Spleen (tissue), 13 donors: ENCODE measurements at places on chromosomes 3 and 15.

- DNase-seq: no peak
Observed at GRCh38 chr3:21436835-21437234, 314.2 kb downstream of the ZNF385D start.

GRCh38 chr15:101191242-101191641, 60.6 kb downstream of the CHSY1 start:
- no peak for DNase-seq

- no peak for DNase-seq
Observed at GRCh38 chr3:120443626-120444123, 7.1 kb downstream of the FSTL1 start.

GRCh38 chr3:151562891-151563290, 102.0 kb upstream of the IGSF10 start:
- DNase-seq: no peak

DNA sequence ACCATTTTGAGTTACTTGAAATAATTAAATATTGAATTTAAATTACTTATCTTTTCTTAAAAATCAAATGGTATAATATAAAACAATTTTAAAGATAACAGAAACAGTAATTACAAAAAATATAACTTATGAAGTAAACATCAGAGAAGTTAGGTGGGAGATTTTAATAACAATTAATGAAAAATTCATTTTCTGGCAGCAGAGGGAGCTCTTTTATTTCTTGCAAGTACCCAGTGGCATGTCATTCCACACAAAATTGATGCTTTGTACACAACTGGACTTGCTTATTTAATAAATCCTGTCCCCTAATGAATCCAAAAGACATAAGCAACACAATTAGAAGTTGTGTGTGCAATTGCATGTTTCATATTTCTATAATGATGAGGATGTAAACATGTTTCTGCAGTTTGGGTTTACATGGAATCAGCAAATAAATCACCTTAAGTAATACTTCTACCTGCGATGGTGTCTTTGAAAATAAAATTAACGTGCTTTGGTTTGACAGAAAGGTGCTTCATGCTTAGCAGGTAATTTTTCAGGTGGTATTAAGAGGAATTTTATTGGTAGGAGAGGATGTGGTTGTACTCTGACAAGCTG, 861.3 kb downstream of the ZPLD1 start:
- no peak for DNase-seq

- DNase-seq: no peak
Observed at GRCh38 chr3:8520816-8521403, 19.3 kb downstream of the LMCD1 start.

DNA sequence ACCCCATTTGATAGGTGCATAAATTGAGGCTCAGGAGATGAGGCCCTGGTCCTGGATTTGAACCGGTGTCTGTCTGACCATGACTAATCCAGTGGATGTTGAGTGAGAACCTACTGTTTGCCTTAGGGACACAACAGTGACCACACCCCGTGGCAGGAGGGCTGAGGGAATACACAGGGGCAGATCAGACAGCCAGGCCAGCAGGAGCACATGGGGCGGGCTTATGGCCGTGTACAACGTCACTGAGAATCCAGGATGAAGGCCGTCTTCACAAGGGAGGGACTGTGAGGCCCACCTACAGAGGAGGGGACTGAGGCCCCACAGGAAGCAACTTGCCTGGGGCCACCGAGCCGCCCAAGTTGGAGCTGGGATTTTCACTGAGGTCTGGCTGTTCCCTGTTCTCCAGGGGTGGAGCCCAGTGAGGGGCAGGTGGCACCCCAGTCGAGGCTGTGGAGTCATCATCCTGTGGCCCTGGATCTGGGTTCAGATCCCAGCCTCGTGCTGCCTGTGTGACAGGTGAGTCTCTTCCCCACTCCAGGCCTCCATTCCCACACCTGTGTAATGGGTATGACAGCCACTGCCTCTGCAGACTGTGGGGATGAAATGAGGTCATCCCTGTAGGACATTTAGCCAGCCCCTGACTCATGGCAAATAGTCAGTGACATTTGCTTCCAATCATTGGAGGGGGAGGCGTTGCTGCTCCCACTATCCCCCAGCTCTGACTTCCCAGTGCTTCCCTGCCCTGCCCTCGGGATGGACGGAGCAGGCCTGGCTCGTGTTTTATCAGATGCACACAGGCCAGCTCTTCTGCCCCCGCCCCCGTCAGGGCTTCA, 6.3 kb upstream of the PLXND1 start:
- DNase-seq: no peak

- DNase-seq: no peak
Observed at GRCh38 chr3:71066849-71067261, 516.7 kb downstream of the FOXP1 start.

- no peak for DNase-seq
Observed at GRCh38 chr3:43023746-43024145, 44.6 kb downstream of the GASK1A start.

DNA sequence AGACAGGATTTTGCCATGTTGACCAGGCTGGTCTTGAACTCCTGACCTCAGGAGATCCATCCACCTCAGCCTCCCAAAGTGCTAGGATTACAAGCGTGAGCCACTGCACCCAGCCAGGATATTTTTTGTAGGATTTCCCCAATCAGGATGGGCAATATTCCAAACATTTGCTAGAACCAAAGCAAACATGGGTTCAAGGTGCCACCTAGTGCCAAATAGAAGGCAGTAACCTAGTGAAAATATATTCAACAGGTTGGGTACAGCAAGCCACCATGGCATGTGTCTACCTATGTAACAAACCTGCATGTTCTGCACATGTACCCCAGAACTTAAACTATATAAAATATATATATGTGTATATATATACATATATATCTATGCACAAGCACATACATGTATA, 185.9 kb upstream of the CADM2 start:
- no peak for DNase-seq

GRCh38 chr15:62241135-62241770, 76.2 kb upstream of the C2CD4B start:
- DNase-seq: no peak

- DNase-seq: no peak
Observed at GRCh38 chr3:44835684-44836083, 26.0 kb upstream of the TMEM42 start.

DNA sequence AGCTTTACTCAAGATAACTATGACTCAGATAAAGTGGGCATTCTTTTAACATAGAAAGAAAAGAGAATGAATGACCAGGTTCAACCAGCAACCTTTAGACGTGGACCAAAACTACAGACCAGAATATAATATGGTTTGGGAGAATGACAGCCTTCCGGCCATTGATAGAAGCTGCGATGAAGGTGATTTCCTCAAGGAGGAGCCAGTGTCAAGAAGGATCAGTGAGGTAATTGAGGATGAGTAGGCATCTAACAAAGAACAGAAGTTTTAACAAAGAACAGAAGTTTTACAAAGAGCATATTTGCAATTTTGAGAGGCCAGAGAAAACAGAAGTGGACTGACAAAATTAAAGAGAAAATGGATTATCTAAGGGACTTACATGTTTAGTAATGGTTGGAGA, 289.0 kb upstream of the AGTR1 start:
- DNase-seq: no peak

GRCh38 chr3:124156866-124157712, 165.2 kb upstream of the ROPN1 start:
- no peak for DNase-seq

DNA sequence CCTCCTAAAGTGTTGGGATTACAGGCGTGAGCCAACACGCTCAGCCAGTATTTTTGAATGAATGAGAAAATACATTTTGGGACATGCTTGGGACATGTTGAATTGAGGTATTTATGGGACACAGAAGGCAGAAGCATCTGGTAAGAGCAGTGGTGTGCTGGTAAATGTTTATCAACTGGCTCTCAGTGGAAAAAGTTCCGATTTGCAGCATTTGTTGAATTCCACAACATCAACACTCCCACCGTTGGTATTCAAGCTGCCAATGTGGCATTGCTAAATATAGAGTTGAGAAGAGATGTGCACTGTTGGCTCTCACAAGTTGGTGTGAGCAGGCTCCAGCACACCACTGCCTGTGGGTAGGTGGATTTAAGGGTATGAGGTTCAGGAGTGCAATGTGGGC, 35.8 kb upstream of the LRRFIP2 start:
- no peak for DNase-seq

GRCh38 chr3:42106646-42107045, 15.5 kb downstream of the TRAK1 start:
- no peak for DNase-seq

DNA sequence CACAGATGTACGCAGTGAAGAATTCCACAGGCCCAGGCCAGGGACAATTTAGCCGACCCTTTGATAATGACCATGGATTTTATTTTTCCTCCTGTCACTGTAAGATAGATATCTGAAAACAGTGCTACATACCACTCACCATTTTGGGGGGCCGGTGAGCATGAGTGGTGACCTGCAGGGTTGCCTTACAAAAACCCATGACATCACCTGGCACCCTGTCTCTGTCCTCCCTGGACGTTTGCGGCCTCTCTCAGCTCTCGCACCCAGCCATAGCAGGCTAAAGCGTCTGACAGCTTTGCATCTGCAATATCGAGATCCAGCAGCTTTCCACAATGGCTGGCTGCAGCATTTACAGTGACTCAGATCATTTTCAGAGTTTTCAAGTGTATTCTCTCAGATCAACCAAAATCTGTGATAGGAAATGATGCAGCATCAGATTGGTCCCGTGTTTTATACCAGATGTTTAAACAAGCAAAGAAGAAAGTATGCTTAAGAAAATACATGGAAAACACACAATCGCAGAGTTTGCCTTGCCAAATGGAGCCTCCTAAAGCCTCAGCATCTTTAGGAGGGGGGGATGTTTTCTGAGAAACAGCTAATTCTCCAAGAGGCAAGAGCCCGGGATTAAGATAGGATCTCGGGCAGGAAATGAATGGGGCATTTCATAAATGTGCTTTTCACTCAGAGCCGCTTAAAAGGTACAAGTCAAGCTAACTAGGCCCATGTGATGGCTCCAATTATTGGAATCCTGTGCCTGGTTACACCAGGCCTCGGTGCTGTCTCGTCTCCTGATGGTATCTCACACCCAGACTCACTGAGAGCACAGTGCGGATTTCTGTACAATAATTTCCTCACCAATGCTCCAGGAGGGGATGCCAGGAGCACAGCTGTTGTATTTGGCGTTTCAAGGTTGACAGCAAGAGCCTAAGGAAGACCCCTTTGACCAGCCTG, 257.3 kb downstream of the XXYLT1 start:
- no peak for DNase-seq

GRCh38 chr3:79367803-79368202, 400.0 kb downstream of the ROBO1 start:
- no peak for DNase-seq
